ENCODE measurements at places on chromosomes 1 and 21.

GRCh38 chr1:187110351-187110750 lies 281.6 kb downstream of the PLA2G4A start:
- no peaks in the 10 kb centered on the region for H3K4me1 ChIP-seq
- H3K27me3 ChIP-seq, result no peaks in the 10 kb centered on the region
- H3K36me3 ChIP-seq, result no peaks in the 10 kb centered on the region

GRCh38 chr1:183319051-183319450 lies 99.1 kb downstream of the NMNAT2 start:
- no peak overlapping the region for H3K4me3 ChIP-seq
- peaks cover 6% of the 10 kb centered on the region for H3K4me1 ChIP-seq
- no peaks in the 10 kb centered on the region for H3K36me3 ChIP-seq
- no peak overlapping the region for H3K27ac ChIP-seq
- no peak for DNase-seq
- no peaks in the 10 kb centered on the region for H3K27me3 ChIP-seq

GRCh38 chr1:162682013-162682419 lies 49.8 kb downstream of the DDR2 start:
- no peaks in the 10 kb centered on the region for H3K36me3 ChIP-seq
- DNase-seq, result no peak
- H3K27me3 ChIP-seq, result no peaks in the 10 kb centered on the region
- no peak overlapping the region for H3K27ac ChIP-seq

DNA sequence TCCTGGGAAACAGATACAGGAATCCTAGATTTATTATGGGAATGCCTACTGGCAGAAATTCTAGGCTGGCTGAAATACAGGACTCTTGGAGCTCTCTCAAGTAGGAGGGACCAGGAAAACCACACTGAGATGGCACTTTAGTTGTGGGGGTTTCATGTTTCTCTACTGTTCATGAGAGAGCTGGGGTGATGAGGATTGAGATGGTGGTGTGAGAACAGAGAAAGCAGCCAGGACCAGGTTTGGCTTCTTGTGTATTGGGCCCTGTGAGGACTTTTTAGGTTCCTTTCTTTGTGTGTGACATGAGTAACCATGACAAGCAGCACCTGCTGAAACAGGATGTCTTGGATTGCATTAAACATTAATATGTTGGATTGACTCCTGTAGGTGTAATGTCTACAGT lies 4.9 kb downstream of the ARID1A start:
- peaks cover 47% of the 10 kb centered on the region for H3K4me1 ChIP-seq
- H3K4me3 ChIP-seq, result no peak overlapping the region
- no peaks in the 10 kb centered on the region for H3K36me3 ChIP-seq
- DNase-seq, result no peak
- H3K27ac ChIP-seq, result no peak overlapping the region
- H3K27me3 ChIP-seq, result no peaks in the 10 kb centered on the region

- no peak overlapping the region for H3K27ac ChIP-seq
- no peak overlapping the region for H3K4me3 ChIP-seq
These were observed 32.2 kb downstream of the TRIM62 start for GRCh38 chr1:33149453-33150190.

- H3K4me3 ChIP-seq, result no peak overlapping the region
- H3K27me3 ChIP-seq, result no peaks in the 10 kb centered on the region
These were observed 3.3 kb downstream of the CD46 start for GRCh38 chr1:207754974-207755700.

DNA sequence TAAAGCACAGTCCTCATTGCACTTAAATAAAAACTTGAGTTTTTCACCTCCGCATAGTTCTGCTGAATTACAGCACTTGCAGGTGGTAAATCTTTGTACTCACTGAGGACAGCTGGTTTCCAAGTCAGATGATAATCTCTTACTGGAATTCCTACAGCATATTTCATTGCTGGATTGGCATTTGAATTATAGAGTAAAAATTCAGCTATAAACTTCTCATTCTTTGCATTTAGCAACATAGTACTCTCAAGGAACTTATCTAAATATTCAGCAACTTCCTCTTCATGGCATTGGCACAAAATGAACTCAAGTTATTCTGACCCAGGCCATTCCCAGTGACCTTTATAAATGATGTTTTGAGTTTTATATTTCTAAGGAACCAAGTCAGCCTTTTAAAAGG lies 23.4 kb downstream of the GORAB start:
- no peak overlapping the region for H3K27ac ChIP-seq
- H3K4me3 ChIP-seq, result no peak overlapping the region
- DNase-seq, result no peak
- peaks cover 8% of the 10 kb centered on the region for H3K36me3 ChIP-seq
- no peaks in the 10 kb centered on the region for H3K4me1 ChIP-seq
- H3K27me3 ChIP-seq, result no peaks in the 10 kb centered on the region

DNA sequence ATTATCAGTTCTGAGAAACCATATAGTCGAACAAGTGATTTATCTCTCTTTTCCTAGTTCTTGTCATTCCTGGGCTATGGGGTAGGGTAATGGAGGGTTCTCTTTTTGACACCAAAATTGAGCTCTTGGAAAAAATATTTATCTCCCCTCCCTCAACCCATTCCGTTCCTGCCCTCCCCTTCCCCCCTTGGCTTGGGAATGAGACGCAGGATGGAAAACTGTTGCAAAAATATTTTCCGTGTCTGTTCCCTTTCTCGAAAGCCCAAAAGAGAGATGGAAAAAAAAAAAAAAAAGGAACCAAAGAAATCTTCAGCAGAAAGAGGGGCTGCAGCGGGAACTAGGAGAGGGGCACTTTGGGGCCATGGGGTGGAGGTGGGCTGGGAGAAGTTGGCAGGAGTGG lies 766 bp downstream of the ATP2B4 start:
- H3K4me1 ChIP-seq, result peaks cover 19% of the 10 kb centered on the region
- H3K27me3 ChIP-seq, result no peaks in the 10 kb centered on the region
- H3K36me3 ChIP-seq, result no peaks in the 10 kb centered on the region
- H3K27ac ChIP-seq, result peak overlapping the region; percentile 80
- peak; percentile 47 for DNase-seq

- no peaks in the 10 kb centered on the region for H3K36me3 ChIP-seq
- DNase-seq, result peak; percentile 17
These were observed 642.9 kb downstream of the AMY1C start for GRCh38 chr1:104392552-104392951.

DNA sequence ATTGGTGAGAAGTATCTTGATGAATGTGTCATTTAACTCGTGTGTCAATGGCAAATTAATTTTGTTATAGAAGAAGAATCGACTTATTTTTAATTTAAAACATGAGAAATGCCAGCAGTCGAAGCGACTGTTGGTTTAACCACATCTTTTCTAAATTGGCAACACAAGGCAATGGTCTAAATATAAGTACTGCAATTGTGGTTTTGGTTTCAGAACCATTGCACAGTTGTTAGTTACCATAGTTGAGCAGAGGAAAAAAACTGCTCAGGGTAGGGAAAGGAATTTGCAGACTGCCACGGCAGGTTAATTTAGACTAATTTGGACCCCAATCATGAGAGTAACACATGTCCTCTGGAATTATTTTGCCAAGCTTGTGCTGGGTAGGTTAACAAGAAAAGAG lies 185.6 kb upstream of the RUNX1 start:
- no peak overlapping the region for H3K27ac ChIP-seq
- H3K27me3 ChIP-seq, result no peaks in the 10 kb centered on the region
- no peak overlapping the region for H3K4me3 ChIP-seq
- H3K36me3 ChIP-seq, result no peaks in the 10 kb centered on the region

GRCh38 chr1:15975358-15975804 lies 520 bp downstream of the ZBTB17 start:
- no peaks in the 10 kb centered on the region for H3K27me3 ChIP-seq
- peak overlapping the region; percentile 85 for H3K27ac ChIP-seq
- H3K4me1 ChIP-seq, result peaks cover 7% of the 10 kb centered on the region
- no peak for DNase-seq

GRCh38 chr1:43645461-43645860 lies 4.5 kb upstream of the KDM4A start:
- no peak for DNase-seq
- H3K4me3 ChIP-seq, result no peak overlapping the region
- peaks cover 5% of the 10 kb centered on the region for H3K27me3 ChIP-seq
- H3K27ac ChIP-seq, result no peak overlapping the region
- H3K36me3 ChIP-seq, result peaks cover 1% of the 10 kb centered on the region

DNA sequence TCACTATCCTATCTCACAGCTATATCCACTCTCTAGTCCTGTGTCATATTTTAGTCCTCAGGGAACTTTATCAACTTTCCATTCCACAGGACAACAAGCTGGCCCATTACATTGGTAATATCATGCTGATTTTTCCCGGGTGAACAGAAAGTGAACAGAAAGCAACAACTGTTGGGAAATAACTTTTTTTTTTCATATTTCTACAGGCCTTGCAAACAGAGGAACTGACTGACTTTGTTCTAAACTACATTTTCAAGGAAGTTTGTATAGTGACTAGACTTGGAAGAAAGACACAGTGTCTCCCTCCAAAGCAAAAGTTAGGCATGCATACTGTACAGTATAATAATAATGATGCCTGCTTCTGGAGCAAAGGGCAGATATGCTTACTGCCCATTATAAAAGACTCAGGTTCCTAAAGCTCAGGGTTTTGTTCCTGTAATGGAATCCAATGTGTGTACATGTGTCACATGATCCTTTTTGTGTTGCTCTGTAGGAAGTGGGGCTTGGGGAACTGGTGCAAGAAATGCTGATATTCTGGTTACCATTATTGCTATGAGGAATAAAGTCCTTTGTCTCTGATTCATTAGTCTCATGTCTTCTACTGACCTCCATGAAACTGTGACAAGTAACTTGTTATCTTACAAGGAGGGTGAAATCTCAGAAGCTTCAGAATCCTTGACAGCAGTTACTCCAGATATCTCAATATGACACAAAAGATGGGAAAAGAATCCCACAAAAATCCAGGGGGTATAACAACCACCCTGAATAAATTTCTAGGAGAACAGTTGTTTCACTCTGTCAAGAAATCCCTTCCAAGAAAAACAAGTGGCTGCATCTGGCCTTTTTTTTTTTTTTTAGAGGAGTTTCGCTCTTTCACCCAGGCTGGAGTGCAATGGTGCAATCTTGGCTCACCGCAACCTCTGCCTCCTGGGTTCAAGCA lies 17.7 kb upstream of the NTPCR start:
- no peaks in the 10 kb centered on the region for H3K36me3 ChIP-seq
- H3K27ac ChIP-seq, result no peak overlapping the region
- H3K4me3 ChIP-seq, result no peak overlapping the region
- H3K27me3 ChIP-seq, result no peaks in the 10 kb centered on the region
- no peak for DNase-seq
- no peaks in the 10 kb centered on the region for H3K4me1 ChIP-seq

- peaks cover 3% of the 10 kb centered on the region for H3K4me1 ChIP-seq
- no peaks in the 10 kb centered on the region for H3K36me3 ChIP-seq
- no peaks in the 10 kb centered on the region for H3K27me3 ChIP-seq
These were observed 45.7 kb downstream of the S1PR1 start for GRCh38 chr1:101282314-101283038.

- no peaks in the 10 kb centered on the region for H3K4me1 ChIP-seq
- no peak overlapping the region for H3K4me3 ChIP-seq
- no peak overlapping the region for H3K27ac ChIP-seq
- H3K27me3 ChIP-seq, result no peaks in the 10 kb centered on the region
- no peaks in the 10 kb centered on the region for H3K36me3 ChIP-seq
These were observed 8.2 kb upstream of the DENND1B start for GRCh38 chr1:197783510-197783948.

GRCh38 chr21:46636181-46636512 lies 673 bp downstream of the PRMT2 start:
- peak overlapping the region; percentile 95 for H3K27ac ChIP-seq
- no peaks in the 10 kb centered on the region for H3K4me1 ChIP-seq
- DNase-seq, result no peak
- peak overlapping the region; percentile 91 for H3K4me3 ChIP-seq
- H3K36me3 ChIP-seq, result peaks cover 4% of the 10 kb centered on the region

DNA sequence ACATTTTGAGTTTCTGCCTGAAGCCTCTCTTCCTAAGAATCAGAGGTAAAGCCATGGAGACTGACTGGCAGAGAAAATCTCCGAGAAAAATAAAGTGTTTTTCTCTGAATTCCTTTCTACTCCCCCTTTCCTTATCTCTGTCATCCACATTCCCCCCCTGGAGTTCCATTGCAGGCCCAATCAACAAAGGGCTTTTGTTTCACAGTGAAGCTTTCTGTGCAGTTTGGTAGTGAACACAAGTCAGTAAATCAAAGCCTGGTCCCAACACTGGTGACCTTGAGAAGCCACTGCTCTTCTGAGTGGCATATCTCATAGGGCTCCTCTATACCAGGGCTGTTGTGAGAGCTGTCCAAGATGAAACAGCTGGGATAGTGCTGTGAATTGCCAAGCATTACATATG lies 228.4 kb downstream of the SEC16B start:
- no peaks in the 10 kb centered on the region for H3K27me3 ChIP-seq
- H3K27ac ChIP-seq, result no peak overlapping the region
- DNase-seq, result no peak

DNA sequence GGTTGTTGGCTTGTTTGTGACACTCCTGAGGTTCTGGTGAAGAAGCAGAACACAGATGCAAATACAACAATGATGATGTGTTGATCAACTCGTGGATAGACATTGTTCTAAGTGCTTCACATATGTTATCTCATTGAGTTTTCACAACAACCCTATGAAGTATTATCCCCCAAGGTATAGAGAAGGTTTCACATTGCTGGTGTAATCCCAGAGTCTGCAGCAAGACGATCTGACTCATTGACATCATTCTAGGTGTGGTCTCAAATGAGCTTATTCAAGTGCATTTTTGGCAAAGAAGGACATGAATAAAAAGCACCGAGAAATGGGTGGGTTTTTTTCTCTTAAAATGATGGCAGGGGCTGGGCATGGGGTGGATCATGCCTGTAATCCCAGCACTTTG lies 64.1 kb upstream of the SCAF4 start:
- no peaks in the 10 kb centered on the region for H3K36me3 ChIP-seq
- no peak overlapping the region for H3K4me3 ChIP-seq
- no peak overlapping the region for H3K27ac ChIP-seq
- no peak for DNase-seq

GRCh38 chr1:201941420-201942128 lies 4.8 kb downstream of the LMOD1 start:
- H3K27me3 ChIP-seq, result no peaks in the 10 kb centered on the region
- H3K4me3 ChIP-seq, result no peak overlapping the region
- H3K4me1 ChIP-seq, result peaks cover 9% of the 10 kb centered on the region
- no peak overlapping the region for H3K27ac ChIP-seq
- no peak for DNase-seq
- no peaks in the 10 kb centered on the region for H3K36me3 ChIP-seq

GRCh38 chr1:22738069-22738435 lies 27.4 kb downstream of the EPHB2 start:
- no peaks in the 10 kb centered on the region for H3K27me3 ChIP-seq
- no peaks in the 10 kb centered on the region for H3K36me3 ChIP-seq
- H3K4me3 ChIP-seq, result no peak overlapping the region
- H3K27ac ChIP-seq, result no peak overlapping the region
- no peaks in the 10 kb centered on the region for H3K4me1 ChIP-seq
